ENCODE measurements at places on chromosomes 4 and X.

DNA sequence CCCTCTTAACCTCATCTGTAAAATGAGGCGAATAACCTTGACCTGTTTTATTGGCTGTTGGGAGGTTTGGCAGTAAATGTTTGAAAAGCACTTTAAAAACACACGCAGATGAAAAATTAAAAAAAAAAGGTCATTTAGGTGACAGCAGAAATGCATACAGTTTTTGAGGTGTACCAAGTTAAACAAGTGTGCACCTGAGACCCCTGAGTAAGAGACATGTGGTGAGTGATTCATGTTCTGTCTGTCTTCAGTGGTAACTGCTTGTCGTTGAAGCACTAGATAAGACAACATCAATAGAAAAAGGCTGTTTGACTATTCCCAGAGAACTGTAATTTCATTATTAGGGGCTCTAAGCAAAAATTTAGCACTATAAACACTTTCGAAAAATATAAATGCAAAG is 608.4 kb upstream of the PITX2 start:
- no peaks in the 10 kb centered on the region for H3K27me3 ChIP-seq
- no peaks in the 10 kb centered on the region for H3K4me1 ChIP-seq
- no peak overlapping the region for H3K27ac ChIP-seq
- H3K36me3 ChIP-seq: no peaks in the 10 kb centered on the region
- H3K4me3 ChIP-seq: no peak overlapping the region

- no peaks in the 10 kb centered on the region for H3K27me3 ChIP-seq
- H3K4me1 ChIP-seq: peaks cover 11% of the 10 kb centered on the region
- no peaks in the 10 kb centered on the region for H3K36me3 ChIP-seq
- peak overlapping the region; percentile 55 for H3K27ac ChIP-seq
- H3K4me3 ChIP-seq: no peak overlapping the region
Measured at GRCh38 chr4:111652236-111652635, 493.0 kb upstream of the FAM241A start.

DNA sequence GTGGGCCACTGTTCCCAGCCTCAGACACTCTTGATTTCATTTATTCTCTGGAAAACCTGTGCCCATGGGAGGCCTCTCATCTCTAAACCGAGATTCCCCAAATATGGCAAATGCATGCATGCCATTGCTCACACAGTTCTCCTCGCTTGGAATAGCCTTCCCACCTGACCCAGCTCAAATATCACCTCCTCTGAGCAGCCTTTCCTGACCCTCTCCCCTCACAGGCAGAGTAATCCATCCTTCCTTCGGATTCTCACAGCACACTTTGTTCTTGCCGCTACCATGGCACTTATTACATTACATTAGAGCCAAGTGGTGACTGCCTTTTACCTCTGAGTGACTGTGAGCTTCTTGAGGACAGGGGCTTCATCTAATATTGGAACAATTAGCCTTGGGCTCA is 209.5 kb downstream of the HS6ST2 start:
- H3K27ac ChIP-seq: no peak overlapping the region
- H3K4me3 ChIP-seq: no peak overlapping the region
- H3K27me3 ChIP-seq: no peaks in the 10 kb centered on the region
- H3K4me1 ChIP-seq: no peaks in the 10 kb centered on the region
- H3K36me3 ChIP-seq: no peaks in the 10 kb centered on the region

DNA sequence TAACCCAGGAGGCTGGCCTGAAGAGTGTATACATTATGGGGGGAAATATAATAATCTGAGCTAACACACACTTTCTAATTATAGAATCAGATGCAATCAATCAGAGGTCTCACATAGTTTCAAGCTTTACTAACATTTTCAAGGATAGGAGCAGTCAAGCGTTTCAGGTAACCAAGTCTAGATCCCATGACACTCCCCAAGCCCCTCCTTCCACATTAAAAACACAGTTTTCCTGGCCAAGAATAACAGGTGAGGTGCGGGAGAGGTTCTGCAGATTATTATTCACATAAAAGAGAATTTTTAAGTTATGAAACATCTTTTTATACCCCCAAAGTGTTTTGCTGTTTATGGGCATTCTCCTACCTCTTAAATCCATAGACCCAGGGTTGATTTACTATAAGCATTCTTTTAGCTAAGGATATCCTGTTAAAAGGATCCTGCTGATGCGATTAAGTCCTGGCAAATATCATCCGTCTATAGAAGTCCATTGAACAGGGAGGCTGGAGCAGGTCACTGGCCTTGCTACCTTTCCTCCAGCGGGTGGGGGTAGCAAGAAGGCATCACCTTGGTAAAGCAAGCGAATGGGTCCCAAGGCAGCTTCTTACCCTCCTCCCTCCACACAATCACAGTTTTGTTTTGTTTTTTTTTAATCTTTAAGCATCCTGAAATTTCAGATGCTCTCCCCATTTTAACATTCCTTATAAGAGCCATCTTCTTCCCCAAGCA is 104.7 kb upstream of the GPM6A start:
- no peak overlapping the region for H3K4me3 ChIP-seq
- H3K27me3 ChIP-seq: no peaks in the 10 kb centered on the region
- H3K4me1 ChIP-seq: peaks cover 2% of the 10 kb centered on the region

DNA sequence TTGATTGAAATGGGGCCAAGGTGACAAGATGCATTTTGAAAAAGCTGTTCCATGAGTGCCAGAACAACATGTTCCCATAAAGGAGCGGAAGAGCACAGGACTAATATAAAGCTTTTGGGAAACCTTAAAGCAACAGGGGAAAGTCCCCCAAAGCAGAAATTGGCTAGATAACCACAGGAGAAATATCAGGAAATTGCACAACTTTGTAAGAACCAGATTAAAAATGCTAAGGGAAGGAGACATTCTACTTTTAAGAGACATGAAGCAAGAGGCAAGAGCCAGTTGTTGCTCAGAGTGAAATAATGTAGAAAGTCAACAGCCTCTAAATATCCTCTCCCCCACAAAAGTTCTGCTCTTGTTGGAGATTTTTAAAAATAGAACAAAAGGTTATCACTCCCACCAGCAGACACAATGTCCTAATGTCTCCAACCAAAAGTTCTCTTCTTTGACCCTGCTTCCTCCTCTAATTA is 85.2 kb upstream of the LNX1 start:
- H3K36me3 ChIP-seq: no peaks in the 10 kb centered on the region
- no peak overlapping the region for H3K4me3 ChIP-seq
- no peak for DNase-seq
- no peaks in the 10 kb centered on the region for H3K4me1 ChIP-seq
- no peak overlapping the region for H3K27ac ChIP-seq
- H3K27me3 ChIP-seq: no peaks in the 10 kb centered on the region

GRCh38 chr4:10743357-10743756 is 58.8 kb upstream of the CLNK start:
- no peak for DNase-seq
- H3K27me3 ChIP-seq: no peaks in the 10 kb centered on the region
- no peaks in the 10 kb centered on the region for H3K36me3 ChIP-seq

- no peak overlapping the region for H3K4me3 ChIP-seq
- no peaks in the 10 kb centered on the region for H3K4me1 ChIP-seq
- H3K27ac ChIP-seq: no peak overlapping the region
- H3K27me3 ChIP-seq: no peaks in the 10 kb centered on the region
- no peak for DNase-seq
Measured at GRCh38 chr4:73335679-73336078, 68.4 kb upstream of the ALB start.

DNA sequence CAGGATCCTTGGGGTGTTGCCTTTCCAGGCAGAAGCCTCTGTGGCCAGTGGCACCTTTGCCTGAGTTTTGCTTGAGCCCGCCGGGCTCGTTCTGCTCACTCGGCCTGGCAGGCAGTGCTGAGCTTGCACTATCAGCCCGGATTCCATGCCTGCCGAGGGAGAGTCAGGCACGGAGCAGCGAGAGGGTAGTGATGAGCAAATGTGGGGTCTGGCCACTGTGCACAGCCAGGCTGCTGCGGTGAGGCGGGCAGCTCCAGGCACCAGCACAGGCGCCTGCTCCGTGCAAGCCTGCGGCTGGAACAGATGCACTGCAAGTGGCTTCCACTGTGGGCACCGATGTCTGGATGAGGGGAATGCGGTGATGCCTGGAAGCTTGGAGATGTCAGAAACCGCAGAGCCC is 619.2 kb downstream of the RAPGEF2 start:
- H3K4me3 ChIP-seq: no peak overlapping the region
- no peaks in the 10 kb centered on the region for H3K4me1 ChIP-seq
- H3K27me3 ChIP-seq: no peaks in the 10 kb centered on the region
- no peak for DNase-seq
- H3K27ac ChIP-seq: no peak overlapping the region
- H3K36me3 ChIP-seq: no peaks in the 10 kb centered on the region

- no peaks in the 10 kb centered on the region for H3K36me3 ChIP-seq
- no peaks in the 10 kb centered on the region for H3K4me1 ChIP-seq
- H3K4me3 ChIP-seq: no peak overlapping the region
- DNase-seq: no peak
- no peaks in the 10 kb centered on the region for H3K27me3 ChIP-seq
Measured at GRCh38 chr4:25779021-25779420, 83.8 kb downstream of the SEL1L3 start.

GRCh38 chr4:118888666-118889311 is at the start of gene SYNPO2:
Gene SYNPO2 (plus strand): TSS chr4:118888854. CDS start chr4:118889037, 183 bp downstream.
- H3K27ac ChIP-seq: no peak within 1 kb of the TSS
- H3K4me3 ChIP-seq: peak within 1 kb of the TSS; percentile 9
- H3K36me3 ChIP-seq: no peaks in the 10 kb centered on the region
- H3K4me1 ChIP-seq: no peaks in the 10 kb centered on the region
- no peaks in the 10 kb centered on the region for H3K27me3 ChIP-seq
